ENCODE measurements at places on chromosomes 16 and 17.

DNA sequence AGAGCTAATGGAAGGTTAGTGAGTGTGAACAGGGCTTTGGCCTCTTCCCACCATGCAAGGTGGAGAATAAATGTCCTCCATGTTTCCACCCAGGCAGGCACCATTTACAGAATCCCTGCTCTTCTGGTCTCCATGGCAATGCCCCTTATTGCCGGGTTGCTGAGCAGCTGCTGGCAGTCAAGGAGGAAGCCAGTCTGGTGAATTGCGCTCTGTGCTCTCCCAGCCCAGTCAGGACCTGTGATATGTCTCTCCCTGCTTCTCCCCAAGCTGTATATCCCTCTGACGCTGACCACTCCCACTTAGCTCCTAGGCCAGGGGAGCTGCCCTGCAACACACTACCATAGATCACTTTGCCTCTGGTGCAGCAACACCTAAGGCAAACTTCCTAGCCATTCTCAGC is 402.1 kb upstream of the ERCC4 start:
- no peak for DNase-seq

GRCh38 chr16:25005445-25006306 is 9.5 kb downstream of the ARHGAP17 start:
- DNase-seq = peak; percentile 72

- no peak for DNase-seq
Observed at GRCh38 chr17:41258406-41258805, 3.2 kb downstream of the KRTAP9-9 start.

DNA sequence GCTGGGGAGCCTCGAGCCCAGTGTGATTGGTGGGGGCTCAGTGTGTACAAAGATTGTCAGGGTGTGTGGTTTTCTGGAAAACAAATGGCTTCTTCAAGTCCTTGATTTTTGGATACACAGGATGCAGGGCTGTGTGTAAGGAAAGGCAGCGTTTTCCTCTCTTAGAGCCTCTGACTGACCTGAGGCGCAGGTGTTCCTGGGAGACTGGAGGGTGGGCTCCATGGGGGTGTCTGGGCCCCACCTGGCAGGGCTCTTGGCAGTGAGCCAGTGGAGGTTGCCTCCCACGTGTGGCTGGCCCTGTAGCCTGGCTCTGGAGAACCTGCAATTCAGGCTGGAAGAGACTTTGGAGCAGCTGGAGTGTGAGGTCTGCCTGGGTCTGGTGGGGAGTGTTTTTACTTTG is 5.0 kb downstream of the FOXK2 start:
- DNase-seq = no peak

GRCh38 chr16:68079626-68080344 is 5.4 kb upstream of the NFATC3 start:
- no peak for DNase-seq

DNA sequence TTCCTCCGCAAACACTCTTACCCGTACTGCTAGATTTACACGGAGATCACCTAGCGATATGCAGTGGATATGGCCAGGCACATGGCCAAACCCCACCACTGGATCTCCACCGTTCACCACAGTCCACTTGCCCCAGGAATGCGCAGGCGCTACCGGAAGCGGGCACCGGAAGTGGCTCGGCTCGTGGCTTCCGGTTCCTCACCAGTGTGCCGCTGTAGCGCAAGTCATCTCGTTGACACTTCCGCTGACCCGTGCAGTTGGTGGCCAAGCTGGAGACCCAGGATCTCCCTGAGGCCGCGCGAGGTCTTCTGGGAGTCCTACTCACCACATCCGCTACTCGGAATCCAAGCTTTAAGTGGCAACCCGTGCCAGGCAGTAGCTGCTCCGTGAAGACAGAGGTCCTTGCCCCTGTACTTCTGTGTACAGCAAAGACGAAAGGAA is 11.5 kb downstream of the ZNF597 start:
- no peak for DNase-seq

- no peak for DNase-seq
Observed at GRCh38 chr16:16100631-16101030, 122.7 kb downstream of the ABCC6 start.

DNA sequence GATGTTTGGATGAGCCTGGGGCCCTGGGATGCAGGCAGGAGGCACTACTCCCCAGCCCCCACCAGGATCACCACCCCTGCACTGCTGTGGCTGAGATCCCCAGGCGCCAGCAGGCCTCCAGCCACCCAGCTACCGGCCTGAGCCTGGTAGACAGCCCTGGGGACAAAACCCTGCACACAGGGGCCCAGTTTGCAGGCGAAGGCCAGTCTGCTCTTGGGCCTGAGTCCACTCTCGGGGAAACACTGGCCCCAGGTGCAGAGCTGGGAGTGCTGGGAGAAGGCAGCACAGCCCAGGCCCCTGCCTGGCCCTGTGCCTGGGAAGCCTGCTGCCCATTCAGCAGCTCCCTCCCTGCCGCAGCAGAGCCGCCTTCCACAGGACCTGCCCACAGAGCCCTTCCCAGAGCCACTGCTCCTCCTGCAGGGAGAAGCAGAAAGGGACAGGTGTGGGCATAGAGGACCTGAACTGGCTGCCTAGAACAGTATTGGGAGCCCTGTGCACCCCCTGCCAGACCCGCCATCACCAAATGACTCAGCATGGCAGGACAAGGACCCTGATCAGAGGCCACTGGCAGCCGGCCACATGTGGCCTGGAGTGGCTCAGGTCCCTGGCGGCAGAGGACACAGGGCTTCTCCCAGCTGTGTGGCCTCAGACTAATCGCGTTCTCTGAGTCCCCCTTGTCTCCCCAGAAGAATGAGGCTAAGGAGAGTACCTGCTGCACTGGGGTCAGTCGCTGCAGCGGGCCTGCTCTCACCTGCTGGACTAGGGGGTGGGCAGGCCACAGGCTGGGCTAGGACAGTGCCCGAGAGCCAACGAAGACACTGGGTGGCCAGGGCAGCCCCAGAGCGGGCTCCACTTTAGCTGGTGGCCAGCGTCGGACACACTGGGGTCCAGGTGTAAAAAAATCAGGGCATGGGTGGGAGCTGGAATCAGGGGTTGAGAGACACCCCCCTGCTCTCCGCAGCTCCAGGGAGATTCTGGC is 10.7 kb downstream of the MSRB1 start:
- DNase-seq = peak; percentile 53

- no peak for DNase-seq
Observed at GRCh38 chr17:28247671-28248555, 71.1 kb upstream of the TMEM97 start.

DNA sequence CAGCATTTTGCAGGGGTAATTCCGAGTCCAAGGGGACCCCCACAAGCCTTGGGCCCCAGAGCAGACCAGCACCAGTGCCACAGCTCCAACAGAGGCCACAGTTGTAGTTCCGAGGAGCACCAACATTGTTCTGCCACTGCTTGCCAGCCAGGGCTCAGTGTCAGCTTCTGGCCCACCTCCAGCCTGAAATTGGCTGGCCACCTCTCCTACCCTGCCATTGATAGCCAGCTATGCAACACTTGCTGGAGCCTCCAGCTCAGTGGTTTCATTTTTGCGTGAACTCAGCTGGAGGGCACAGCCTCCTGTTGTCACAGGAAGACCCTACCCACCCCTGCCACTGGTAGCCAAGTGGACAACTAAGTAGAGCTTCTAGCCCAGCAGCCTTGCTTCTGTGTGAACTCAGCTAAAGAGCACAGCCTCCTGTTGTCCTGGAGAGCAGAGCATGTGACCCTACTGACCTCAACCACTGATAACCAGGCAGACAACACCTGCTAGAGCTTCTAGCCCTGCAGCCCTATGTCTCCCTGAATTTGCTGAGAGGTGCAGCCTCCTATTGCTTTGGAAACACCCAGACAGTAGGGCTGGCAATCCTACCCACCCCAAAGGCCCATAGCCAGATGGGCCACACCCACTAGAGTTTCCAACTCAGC is 24.9 kb downstream of the HYDIN start:
- no peak for DNase-seq

DNA sequence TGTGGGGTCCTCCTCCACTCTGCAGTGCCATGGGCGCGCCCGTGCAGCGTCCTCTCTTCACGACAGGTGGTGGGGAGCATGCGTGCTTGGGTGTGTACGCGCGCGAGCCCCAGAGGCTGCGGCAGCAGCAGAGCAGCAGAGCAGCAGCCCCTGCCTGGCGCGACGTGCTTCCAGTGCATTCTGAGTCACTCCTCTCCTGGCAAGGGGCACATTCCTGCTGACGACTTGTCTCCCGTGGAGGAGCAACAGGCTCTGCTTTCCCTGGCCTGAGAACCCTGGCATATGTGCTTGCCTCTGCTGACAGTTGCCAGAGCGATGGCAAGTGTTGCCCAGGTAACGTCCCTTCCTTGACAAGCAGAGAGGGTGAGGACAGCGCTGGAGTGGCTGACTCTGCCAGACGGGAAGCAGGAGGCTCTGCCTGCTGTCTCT is 133.8 kb upstream of the PLCG2 start:
- peak; percentile 95 for DNase-seq

DNA sequence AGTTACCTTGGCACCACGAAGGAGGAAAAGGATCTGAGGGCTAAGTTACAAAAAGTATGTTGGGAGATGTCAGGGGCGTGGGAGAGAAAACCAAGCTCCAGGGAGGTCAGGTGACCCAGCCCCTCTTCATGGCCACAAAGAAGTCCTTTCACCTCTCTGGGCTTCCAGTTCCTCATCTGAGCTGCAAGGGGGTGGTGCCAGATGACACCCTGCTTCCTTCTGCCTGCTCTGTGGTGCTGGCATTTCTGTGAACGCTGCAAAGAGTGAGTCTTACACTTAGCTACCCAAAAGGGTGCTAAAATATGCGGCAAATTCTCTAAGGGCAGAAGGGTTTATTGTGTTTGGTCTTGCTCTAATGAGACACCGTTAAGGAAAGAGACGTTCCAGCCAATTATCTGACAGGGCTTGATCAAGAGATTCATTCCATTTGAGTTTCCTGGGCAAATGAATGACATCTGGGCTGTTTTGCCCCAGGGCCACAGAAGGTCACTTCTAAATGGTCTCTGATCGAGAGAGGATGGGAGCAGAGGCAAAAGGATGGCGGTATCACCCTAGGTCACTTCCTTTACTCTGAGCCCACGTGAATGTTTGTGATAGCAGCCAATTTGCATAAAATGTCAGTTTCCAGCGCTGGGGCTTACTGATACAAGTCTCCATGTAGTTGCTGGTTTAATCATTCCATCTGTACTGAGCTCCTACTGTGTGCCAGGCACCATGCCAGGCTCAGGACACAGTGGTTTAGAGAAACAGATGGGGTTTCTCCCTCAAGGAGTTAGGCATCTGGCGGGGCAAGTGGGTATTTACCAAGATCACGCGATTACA is 210.2 kb downstream of the KATNIP start:
- no peak for DNase-seq

GRCh38 chr16:56789360-56789759 is 59.4 kb downstream of the NUP93 start:
- DNase-seq = peak; percentile 78

GRCh38 chr16:73998707-73999106 is 297.9 kb upstream of the PSMD7 start:
- no peak for DNase-seq

DNA sequence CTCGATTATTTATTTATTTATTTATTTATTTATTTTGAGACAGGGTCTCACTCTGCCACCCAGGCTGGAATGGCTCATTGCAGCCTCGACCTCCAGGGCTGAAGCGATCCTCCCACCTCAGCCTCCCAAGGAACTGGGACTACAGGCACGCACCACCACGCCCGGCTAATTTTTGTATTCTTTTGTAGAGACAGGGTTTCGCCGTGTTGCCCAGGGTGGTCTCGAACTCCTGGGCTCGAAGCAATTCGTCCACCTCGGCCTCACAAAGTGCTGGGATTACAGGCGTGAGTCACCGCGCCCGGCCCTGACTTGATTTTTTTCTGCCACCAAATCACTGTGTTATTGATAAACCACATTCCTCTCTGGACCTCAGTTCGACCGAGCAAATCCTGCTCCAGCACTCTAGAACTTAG is 758 bp upstream of the RPL23A start:
- no peak for DNase-seq

GRCh38 chr16:69465083-69465721 is 40.8 kb downstream of the CYB5B start:
- no peak for DNase-seq

- DNase-seq = peak; percentile 91
Observed at GRCh38 chr16:89507834-89508590, at the start of gene SPG7. TSS of gene SPG7 (plus strand) at chr16:89508403. CDS start at chr16:89508418, 15 bp downstream.

DNA sequence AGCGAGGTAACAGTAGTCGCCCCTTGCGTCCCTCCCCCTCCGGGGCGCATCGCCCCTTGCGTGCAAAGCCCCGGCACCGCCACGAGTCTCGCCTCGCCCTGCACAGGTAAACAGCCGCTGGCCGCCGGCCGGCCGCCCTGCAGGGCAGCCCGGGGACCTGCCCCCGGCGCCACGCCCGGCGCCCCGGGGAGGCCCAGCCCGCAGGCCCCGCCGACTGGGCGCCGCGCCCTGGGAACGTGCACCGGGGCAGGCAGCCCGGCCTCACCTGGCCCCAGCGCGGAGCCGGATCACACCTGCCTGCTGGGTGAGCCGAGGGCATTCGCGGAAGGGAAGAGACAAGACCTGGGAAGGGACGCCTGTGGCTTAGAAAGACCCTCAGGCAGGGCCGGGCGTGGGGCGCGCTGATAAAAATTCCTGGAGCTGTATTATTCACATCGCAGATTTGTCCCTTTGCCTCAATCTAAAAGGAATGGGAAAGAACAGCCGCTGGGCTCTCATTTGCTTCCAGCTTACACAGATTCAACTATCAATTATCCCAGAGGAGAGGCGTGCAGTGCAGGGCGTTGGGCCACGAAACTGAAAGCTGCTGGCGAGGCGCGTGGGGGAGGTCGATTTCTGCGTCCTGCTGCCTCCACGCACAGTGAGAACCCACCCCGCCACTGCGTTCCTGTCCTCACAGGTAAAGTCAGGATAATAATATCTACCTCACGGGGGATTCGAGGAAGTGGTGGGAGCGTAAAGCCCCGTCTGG is 451.9 kb downstream of the SLC39A11 start:
- no peak for DNase-seq

DNA sequence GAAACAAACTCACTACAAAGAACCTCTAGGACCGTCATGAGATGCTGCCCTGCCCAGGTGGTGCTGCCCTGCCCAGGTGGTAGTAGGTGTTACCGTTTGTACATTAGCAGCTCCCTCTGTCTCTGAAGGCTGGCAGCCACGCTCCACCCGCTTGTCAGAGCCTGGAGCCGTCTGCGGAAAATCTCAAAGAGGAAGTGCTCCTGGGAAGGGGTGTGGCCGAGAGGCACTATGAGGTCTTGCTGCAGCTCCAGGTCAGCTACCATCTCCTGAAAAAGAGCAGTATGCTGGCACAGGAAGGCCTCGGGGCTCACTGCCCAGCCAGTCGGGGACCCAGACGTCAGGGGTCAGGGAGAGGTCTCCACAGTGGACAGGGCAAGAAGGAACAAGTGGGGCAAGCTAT is 28.3 kb downstream of the ZNF276 start:
- peak; percentile 32 for DNase-seq
